ENCODE measurements at places on chromosomes 6 and 20.

- H3K36me3 ChIP-seq: no peaks in the 10 kb centered on the region
- DNase-seq: no peak
- H3K27me3 ChIP-seq: no peaks in the 10 kb centered on the region
- H3K27ac ChIP-seq: no peak overlapping the region
- no peak overlapping the region for H3K4me3 ChIP-seq
These were observed 151.9 kb upstream of the SLC22A16 start for GRCh38 chr6:110628330-110628729.

DNA sequence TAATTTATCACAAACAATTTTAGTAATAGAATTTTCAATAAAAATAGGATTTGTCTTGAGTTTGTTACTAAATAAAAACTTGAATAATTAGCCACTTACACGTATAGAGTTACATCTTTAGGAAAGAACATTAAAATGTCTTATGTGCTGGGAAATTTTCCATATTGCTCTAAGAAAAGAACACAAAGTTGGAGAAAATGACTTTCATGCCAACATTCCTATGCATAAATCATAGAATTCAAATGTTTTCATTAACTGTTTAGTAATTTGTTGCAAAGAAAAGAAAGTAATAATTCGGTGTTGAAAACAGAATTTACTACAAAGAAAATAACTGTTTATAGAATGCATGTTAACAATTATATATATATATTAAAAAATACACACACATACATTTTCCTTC is 4.7 kb upstream of the TBC1D32 start:
- H3K4me3 ChIP-seq: no peak overlapping the region
- no peak for DNase-seq
- peaks cover 2% of the 10 kb centered on the region for H3K4me1 ChIP-seq
- no peaks in the 10 kb centered on the region for H3K36me3 ChIP-seq

- no peaks in the 10 kb centered on the region for H3K27me3 ChIP-seq
- no peaks in the 10 kb centered on the region for H3K4me1 ChIP-seq
- H3K27ac ChIP-seq: no peak overlapping the region
- peak overlapping the region; percentile 3 for H3K4me3 ChIP-seq
- no peak for DNase-seq
These were observed 16.3 kb downstream of the ADISSP start for GRCh38 chr20:3751305-3751674.

GRCh38 chr20:53296451-53297153 is 297.0 kb downstream of the ZNF217 start:
- no peaks in the 10 kb centered on the region for H3K27me3 ChIP-seq
- H3K4me3 ChIP-seq: no peak overlapping the region
- no peak overlapping the region for H3K27ac ChIP-seq
- no peak for DNase-seq
- H3K4me1 ChIP-seq: no peaks in the 10 kb centered on the region

DNA sequence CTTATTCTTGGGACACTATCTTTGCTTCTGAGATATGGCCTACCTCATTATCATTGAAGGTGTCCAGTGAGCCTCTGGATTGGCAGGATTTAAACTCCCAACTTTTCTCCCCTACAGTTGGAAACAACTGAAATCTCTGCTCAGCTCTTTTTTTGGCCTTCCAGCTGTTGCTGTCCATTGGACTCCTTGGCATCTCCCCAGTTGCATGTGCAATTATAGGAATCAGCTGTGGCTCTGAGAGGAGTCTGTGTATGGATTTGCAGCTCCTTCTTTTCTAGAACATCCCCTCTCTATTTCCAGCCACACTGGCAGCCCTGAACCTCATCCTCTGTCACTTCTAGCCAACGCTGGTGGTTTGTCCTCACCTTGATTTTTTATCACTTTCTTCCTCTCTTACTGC is 21.2 kb downstream of the RAB22A start:
- H3K4me3 ChIP-seq: no peak overlapping the region
- peaks cover 17% of the 10 kb centered on the region for H3K4me1 ChIP-seq
- no peak for DNase-seq

DNA sequence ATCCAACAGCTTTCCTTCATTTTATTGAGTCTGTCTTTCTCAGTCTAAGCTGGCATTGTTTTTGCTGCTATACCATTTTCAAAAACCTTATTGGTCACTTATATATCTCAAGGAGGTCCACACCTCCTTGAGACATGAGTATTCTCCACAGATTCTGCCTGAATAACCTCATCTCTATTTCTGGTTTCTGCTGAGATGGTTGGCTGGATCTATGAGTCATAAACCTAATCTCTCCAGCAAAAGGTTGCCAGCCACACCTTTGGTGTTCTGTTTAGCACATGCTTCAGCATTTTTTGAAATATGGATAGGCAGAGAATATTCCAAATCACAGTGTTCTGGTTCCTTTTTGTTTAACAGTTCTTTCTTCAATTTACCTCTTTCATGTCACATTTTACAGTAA is 40.8 kb upstream of the TMEM244 start:
- H3K4me3 ChIP-seq: no peak overlapping the region
- no peaks in the 10 kb centered on the region for H3K4me1 ChIP-seq
- no peaks in the 10 kb centered on the region for H3K36me3 ChIP-seq
- no peaks in the 10 kb centered on the region for H3K27me3 ChIP-seq

DNA sequence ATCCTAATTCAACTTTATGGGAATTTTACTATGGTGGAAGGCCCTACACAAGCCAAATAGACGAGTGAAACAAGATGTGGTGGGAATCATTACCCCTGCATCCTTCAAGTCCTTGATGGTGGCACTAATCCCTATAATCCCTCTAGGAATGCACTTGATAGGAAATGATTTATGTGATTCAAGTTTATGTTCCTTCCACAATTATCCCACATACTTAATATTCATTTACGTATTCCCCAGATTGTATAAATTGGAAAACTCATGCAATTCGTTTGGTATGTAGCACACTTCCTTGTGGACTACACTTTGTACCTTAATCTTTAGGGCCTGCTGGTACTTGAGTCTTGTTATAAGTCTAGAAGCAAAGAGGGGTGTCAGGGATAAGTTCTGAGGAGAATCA is 40.8 kb downstream of the PKIB start:
- H3K4me3 ChIP-seq: no peak overlapping the region
- no peak overlapping the region for H3K27ac ChIP-seq
- H3K36me3 ChIP-seq: no peaks in the 10 kb centered on the region
- H3K27me3 ChIP-seq: no peaks in the 10 kb centered on the region
- no peaks in the 10 kb centered on the region for H3K4me1 ChIP-seq

DNA sequence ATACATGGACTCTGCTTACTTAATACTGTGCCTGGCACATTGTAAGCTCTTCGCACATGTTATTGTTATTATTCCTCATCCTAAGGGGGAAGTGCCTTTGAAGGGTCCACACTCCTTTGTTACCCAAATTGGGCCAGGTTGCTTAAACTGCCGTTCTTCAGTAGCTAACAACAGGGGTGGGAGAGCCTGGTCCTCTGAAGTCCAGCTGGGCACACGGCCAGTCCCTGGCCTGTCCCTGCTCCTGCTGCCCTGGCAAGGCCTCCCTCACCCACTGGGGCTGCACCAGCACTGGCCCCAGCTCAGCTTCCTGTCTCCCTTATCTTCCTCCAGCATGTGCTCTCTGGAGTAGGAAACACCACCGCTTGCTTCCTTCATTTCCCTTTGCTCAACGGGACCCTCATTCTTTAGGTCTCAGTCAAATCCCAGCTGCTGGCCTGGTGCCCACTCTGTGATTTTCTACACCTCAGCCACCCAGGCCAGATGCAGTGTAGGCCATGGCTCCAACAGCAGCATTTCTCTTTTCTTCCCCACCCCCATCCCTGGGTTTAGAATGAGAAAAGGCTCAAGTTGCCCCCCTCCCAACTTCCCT is 5.5 kb upstream of the PROCR start:
- no peak overlapping the region for H3K27ac ChIP-seq
- no peaks in the 10 kb centered on the region for H3K27me3 ChIP-seq
- DNase-seq: no peak
- H3K4me1 ChIP-seq: peaks cover 4% of the 10 kb centered on the region
- no peak overlapping the region for H3K4me3 ChIP-seq

GRCh38 chr20:51702556-51702955 is 65.6 kb downstream of the ATP9A start:
- no peak for DNase-seq
- no peak overlapping the region for H3K4me3 ChIP-seq
- H3K4me1 ChIP-seq: no peaks in the 10 kb centered on the region
- H3K36me3 ChIP-seq: no peaks in the 10 kb centered on the region

DNA sequence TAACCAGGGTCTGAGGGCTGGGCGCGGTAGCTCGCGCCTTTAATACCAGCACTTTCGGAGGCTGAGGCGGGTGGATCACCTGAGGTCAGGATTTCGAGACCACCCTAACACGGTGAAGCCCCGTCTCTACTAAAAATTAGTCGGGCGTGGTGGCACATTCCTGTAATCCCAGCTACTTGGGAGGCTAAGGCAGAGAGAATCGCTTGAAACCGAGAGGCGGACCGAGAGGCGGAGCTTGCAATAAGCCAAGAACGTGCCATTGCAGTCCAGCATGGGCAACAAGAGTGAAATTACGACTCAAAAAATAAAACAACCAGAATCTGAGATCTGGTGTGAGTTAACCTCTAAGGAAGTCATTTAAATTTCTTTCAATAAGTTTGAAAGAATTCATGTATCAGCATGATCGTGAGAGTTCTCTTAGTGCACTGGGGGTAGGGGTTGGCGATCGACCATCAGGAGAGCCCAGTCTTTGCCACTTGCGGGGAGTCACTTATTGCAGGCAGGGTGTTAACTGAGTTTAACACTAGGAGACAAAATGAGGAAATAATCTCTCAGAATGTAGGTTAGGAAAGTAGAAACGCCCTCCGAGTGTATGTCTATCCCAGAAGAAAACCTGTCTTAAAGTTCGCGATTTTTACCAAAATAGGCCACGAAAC is 206.5 kb upstream of the ZNF184 start:
- DNase-seq: no peak
- no peaks in the 10 kb centered on the region for H3K36me3 ChIP-seq
- no peak overlapping the region for H3K4me3 ChIP-seq
- H3K4me1 ChIP-seq: no peaks in the 10 kb centered on the region

GRCh38 chr6:11062083-11062482 is 18.0 kb upstream of the ELOVL2 start:
- no peaks in the 10 kb centered on the region for H3K27me3 ChIP-seq
- H3K36me3 ChIP-seq: no peaks in the 10 kb centered on the region
- no peak overlapping the region for H3K4me3 ChIP-seq
- no peaks in the 10 kb centered on the region for H3K4me1 ChIP-seq

- H3K4me3 ChIP-seq: no peak overlapping the region
- H3K4me1 ChIP-seq: no peaks in the 10 kb centered on the region
- DNase-seq: no peak
These were observed 12.7 kb upstream of the VNN1 start for GRCh38 chr6:132726608-132726975.

GRCh38 chr20:43188861-43189553 is 699 bp downstream of the PTPRT start:
- peaks cover 16% of the 10 kb centered on the region for H3K4me1 ChIP-seq
- H3K36me3 ChIP-seq: no peaks in the 10 kb centered on the region
- H3K27ac ChIP-seq: no peak overlapping the region

GRCh38 chr6:133753756-133754155 is 135.2 kb upstream of the TCF21 start:
- no peaks in the 10 kb centered on the region for H3K36me3 ChIP-seq
- H3K27me3 ChIP-seq: no peaks in the 10 kb centered on the region
- H3K4me1 ChIP-seq: no peaks in the 10 kb centered on the region
- no peak overlapping the region for H3K4me3 ChIP-seq

GRCh38 chr6:4803343-4803744 is 27.1 kb downstream of the CDYL start:
- H3K27me3 ChIP-seq: no peaks in the 10 kb centered on the region
- no peak for DNase-seq
- H3K27ac ChIP-seq: no peak overlapping the region
- no peak overlapping the region for H3K4me3 ChIP-seq

DNA sequence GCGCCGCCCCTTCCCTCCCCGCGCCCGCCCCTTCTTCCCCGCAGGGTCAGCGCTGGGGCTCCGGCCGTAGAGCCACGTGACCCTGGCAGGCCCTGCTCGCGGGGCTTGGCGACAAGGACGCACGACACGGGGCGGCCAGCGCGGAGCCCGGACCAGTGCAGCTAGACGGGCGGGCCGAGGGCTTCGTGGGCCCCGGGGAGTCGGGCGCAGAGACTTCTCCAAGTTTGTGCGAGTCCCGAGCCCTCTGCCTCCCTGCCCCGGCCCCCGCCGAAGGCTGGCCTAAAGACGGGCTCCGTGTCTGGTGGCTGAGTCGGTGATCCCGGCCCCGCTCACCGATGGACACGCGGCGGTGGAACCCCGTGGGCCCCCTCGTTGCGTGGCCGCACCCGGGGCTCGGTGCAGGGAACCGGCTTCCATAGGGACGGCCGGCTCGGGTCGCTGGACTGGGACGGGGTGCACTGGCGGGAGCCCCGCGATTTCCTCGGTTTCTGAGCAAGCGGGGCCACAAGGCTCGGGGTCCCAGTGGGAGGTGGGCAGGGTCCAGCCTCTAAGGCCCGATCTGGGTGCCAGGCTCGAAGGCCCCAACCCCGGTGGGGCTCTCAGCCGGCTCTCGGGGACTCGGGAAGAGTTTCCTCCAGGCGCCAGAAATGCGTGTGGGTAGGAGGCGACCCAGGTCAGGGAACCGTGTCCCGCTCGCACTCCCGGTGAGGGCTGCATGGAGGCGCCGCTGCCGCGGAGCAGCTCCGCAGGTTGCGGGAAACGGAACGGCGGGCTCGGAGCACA is 452 bp upstream of the GATA5 start:
- H3K36me3 ChIP-seq: no peaks in the 10 kb centered on the region
- peaks cover 27% of the 10 kb centered on the region for H3K4me1 ChIP-seq
- peak overlapping the region; percentile 8 for H3K4me3 ChIP-seq
- H3K27ac ChIP-seq: no peak overlapping the region
- H3K27me3 ChIP-seq: peaks cover 21% of the 10 kb centered on the region

DNA sequence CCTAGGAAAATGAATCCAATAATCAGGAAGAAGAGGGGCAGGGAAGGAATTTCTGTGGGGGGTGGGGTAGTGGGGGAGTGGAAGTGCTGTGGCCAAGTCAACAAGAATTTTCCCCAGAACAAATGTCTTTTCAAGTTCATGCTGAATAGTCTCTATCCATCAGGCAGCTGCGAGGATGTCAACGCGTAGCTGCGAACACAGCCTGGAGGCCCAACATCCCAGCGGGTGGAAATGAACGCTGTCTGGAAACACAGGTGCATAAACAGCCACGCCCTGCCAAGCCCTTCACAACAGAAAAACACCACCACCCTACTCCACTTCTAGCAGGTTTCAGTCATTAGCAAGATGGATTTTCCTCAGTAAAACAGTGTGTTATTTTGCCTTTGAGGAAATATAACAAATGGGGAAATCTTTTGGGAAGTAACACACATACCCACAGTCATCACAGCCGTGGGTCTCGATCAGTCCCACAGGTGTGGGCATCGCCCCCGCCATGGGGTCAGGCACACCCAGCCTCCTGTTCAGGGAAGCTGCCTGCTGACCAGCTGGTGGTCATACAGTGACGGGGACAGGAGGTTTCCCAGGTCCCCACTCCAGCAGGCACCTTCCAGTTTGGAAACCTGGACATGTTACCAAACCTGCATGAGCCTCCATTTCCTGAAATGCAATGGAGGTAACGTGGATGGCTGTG is 112.1 kb upstream of the THBS2 start:
- no peak overlapping the region for H3K27ac ChIP-seq
- H3K4me1 ChIP-seq: no peaks in the 10 kb centered on the region
- no peak overlapping the region for H3K4me3 ChIP-seq
- H3K36me3 ChIP-seq: no peaks in the 10 kb centered on the region
